ENCODE measurements at places on chromosomes 13 and 19. TPM values are rescaled to one million over a fixed set of nuclear protein-coding genes. Genes with fewer than 3 reads are reported as not detected.

GRCh38 chr19:49067554-49067953 is 2.9 kb upstream of the NTF4 start:
- H3K27me3 ChIP-seq: peaks cover 34% of the 10 kb centered on the region
- no peaks in the 10 kb centered on the region for H3K36me3 ChIP-seq
- no peaks in the 10 kb centered on the region for H3K4me1 ChIP-seq
- no peak overlapping the region for H3K27ac ChIP-seq
- DNase-seq: no peak

GRCh38 chr19:42324655-42325307 is 654 bp upstream of the MEGF8 start:
- peaks cover 20% of the 10 kb centered on the region for H3K4me1 ChIP-seq
- H3K36me3 ChIP-seq: no peaks in the 10 kb centered on the region
- DNase-seq: peak; percentile 67
- H3K27ac ChIP-seq: no peak overlapping the region

SHANK1 gene
- 0.35 TPM for total RNA-seq

TUBA3C gene
- total RNA-seq: not detected
